ENCODE measurements at places on chromosomes 4 and X.

DNA sequence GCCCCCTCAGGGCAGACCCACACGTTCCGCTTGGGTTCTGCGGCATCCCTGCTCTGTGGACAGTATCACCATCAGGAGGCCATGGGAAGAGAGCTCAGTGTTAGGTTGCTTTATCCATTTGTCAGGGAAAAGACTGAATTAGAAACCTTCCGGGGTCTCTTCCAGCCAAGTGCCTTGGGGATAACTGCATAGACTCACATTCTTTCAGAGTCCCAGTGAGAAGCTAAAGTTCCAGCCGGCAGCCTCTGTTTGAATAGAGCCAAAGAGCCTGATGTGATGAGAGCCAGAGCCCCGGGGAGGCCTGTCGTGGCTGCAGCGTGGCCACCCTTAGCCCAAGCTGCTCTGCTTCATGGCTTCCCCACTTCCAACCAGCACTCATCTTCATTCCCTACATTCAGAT lies 85.2 kb downstream of the FHDC1 start:
- no peak for DNase-seq

GRCh38 chr4:10088135-10089010 lies 28.2 kb downstream of the WDR1 start:
- DNase-seq: no peak

- DNase-seq: peak; percentile 36
Measured at GRCh38 chr4:155759372-155760252, 791 bp downstream of the GUCY1B1 start.

DNA sequence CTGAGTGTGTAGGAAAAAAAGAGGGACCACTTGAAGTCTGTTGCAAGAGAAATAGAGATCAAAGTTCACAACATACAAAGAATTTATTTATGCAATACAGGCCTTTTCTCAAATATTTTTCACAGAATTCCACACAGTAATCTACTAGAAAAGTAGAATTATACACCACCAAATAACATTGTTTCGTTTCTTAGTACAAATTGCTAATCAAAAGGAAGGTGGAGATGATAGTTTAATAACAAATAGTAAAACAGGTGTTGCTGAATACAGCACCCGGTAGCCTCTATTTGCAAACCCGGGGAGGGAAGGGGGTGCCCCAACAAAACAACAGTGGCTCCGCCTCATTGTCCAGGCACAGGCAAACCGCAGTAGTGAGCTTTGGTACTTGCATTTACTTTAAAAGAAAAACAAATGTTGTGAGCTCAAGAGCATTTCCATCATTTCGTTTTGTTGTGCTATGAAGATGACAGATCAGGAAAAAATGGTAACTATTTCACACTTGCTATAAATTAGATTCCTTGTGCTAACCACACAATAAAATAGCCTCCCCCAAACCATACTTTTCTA lies 186.4 kb downstream of the DCLK2 start:
- no peak for DNase-seq

- DNase-seq: no peak
Measured at GRCh38 chr4:137659431-137659830, 127.1 kb upstream of the PCDH18 start.

DNA sequence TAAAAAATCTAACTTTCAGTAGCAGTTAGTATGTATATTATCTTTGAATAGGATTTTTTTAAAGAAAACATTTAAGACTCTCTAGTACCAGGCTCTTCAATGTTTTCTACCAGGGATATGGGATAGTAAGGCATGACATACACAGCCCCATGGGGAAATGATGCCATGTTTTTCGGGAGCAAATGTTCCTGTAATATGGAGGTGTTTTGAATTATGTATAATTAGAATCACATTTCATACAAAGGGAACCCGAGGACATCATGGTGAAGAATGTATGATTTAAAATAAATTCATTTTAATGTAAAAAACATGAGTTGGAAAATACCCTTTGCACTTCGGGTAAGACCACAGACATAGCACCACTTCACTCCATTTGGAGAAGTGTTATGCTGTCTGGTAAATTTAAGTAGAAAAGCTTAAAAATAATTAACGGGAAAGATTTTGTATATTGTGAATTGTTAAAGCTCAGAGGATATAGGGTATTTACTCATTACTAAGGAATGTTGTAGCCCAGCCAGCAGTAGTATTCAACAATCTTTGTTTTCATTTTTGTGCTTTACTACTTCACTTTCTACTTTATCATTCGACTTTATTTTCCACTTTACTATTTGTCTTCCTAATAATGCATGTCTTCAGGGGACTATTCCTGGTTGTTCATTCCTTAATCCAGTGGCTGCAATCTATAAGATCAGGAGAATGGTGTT lies 2050.7 kb downstream of the ARAP2 start:
- no peak for DNase-seq

DNA sequence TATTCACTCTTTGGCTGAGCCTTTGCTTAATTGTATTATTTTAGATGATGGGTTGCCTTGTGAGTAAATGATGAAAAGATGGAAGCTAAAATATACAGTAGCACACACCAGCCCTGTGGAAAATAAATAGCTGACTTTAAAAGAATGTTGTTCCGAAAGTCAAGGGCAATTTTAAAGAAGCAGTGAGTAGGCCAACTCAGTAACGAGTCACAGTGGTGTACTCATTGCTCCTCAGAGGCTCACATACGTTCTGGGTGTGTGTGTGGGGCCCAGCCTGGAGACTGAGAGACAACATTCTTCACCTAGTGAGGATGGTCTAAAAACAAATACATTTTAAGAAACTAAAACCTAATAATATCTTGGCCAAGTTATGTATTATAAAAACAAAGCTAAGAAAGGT lies 640.3 kb downstream of the TRIML1 start:
- no peak for DNase-seq

GRCh38 chrX:134634691-134635090 lies 23.6 kb downstream of the PLAC1 start:
- DNase-seq: no peak

DNA sequence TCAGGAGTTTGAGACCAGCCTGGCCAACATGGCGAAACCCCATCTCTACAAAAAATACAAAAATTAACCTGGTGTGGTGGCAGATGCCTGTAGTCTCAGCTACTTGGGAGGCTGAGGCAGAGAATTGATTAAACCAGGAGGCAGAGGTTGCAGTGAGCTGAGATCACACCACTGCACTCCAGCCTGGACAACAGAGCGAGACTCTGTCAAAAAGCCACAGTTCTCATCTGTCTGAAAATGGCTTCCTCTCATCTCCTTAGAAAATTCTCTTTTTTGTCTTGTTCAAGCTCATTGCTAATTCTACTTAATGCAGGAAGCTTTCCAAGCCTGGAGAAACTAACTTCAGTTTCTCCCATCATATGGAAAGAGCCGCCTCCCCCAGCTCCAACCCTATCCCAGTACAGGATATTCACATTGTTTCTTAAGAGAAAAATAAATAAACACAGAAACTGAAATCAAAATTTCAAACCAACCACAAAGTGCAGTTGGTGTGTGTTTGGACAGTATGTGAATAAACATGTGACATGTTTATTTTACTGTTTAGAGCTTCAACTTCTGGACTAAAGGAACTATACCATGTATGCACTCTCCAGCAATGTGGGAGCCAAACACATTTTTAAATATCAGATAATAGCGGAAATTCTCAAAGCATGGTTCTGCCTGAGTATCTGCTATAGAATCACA lies 55.0 kb upstream of the GAB1 start:
- no peak for DNase-seq

GRCh38 chrX:40943093-40943641 lies 142.1 kb upstream of the USP9X start:
- no peak for DNase-seq

DNA sequence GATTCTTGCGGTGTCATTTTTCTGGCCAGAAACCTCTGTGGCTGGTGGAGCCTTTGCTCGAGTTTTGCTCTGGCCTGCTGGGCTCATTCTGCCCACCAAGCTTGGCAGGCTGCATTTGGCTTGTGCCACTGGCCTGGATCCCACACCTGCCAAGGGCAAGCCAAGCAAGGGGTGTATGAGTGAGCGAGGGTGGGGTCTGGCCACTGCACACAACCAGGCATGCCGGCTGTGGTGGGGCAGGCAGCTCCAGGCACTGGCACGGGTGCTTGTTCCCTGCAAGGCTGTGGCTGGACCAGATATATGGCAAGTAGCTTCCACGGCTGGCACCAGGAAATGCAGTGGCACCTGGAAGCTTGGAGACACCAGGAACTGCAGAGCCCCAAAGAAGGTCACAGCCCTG lies 68.6 kb upstream of the PPP3CA start:
- DNase-seq: no peak

Measured in hippocampal formation (tissue), 2 donors.